Fibroblast of skin of back (primary cell): ENCODE measurements at places on chromosomes 13 and 19.

DNA sequence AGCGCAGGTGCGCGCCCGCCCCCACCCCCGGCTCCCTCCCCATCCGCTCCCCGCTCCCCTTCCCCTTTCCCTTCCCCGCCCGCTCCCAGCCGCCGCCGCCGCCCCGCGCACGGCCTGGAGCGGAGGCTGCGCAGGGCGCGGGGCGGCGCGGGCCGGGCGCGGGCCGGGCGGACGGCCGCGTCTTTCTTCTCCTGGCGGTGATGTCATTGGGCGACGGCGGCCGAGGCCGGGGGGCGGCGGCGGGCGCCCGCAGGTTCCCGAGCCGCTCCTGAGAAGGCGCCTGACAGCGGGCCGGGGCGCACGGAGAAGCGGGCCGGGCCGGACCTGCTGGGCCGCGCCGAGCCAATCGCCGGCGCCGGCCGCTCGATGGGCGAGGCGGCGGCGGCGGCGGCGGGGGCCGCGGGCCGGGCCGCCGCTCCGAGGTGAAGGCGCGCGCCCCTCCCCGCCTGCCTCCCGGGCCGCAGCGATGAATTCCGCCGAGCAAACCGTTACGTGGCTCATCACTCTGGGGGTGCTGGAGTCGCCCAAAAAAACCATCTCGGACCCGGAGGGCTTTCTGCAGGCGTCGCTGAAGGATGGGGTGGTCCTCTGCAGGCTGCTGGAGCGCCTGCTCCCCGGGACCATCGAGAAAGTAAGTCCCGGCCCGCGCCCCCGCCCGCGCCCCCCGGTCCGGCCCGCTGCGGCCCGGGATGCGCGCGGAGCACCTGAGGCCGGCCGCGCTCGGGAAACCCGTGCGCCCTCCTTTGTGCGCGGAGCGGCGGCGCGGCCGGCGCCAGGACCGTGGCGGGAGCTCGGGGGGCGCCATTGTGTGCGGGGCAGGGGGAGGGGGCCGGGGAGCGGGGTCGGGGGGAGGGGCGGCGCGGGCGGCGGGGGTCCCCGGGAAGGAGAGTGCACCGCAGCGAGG, at the start of gene ARHGEF7:
TSS of gene ARHGEF7 (plus strand) at position 250 of the 904 bp plus-strand sequence. CDS start at position 467, 217 bp downstream.
- DNase-seq, result peak; percentile 26

GRCh38 chr13:65095161-65096082, 2134.7 kb downstream of the PCDH9 start:
- no peak for DNase-seq

DNA sequence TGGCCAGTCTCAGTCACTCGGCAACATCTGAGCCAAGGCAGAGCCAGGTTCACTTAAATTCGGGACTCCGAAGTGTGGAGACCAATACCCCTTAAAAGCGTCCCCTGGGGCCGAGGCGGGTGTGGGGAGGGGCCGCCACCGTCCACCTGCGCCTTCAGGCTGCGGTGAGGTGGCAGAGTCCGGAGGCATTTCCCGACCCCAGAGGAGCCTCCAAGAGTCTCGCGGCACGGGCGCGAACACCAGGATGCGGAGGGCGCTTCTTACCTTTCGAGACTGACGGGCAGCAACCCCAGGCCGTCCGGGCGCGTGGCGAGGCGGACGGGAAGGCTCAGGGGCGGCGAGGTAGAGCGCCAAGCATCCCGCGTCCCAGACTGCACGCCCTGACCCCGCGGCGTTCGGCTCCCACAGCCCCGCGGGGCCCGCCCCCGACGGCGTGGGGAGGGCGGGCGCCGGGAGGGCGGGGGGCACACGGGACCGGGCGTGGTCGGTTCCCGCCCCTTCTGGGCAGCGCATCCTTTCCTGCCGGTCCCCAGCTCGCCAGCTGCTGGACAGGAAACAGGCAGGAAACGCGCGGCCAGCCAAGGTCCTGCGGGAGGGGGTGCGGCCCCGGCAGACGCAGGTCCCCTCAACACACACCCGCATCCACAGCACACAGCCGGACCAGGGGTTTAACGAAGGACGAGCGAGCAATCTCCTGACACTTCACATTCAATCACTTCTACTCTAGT, at the start of gene THSD1:
TSS of gene THSD1 (minus strand) at position 406 of the 728 bp plus-strand sequence. CDS start 3,572 bp downstream, outside the sequence.
- peak; percentile 26 for DNase-seq

- peak; percentile 87 for DNase-seq
Measured at GRCh38 chr13:113976711-113977684, 3.1 kb upstream of the C13orf46 start.

- no peak for DNase-seq
Measured at GRCh38 chr13:52808842-52809219, 39.6 kb downstream of the PCDH8 start.

- peak; percentile 22 for DNase-seq
Measured at GRCh38 chr19:3670796-3671679, 29.2 kb downstream of the PIP5K1C start.

- no peak for DNase-seq
Measured at GRCh38 chr19:628168-628567, 5.2 kb downstream of the POLRMT start.

DNA sequence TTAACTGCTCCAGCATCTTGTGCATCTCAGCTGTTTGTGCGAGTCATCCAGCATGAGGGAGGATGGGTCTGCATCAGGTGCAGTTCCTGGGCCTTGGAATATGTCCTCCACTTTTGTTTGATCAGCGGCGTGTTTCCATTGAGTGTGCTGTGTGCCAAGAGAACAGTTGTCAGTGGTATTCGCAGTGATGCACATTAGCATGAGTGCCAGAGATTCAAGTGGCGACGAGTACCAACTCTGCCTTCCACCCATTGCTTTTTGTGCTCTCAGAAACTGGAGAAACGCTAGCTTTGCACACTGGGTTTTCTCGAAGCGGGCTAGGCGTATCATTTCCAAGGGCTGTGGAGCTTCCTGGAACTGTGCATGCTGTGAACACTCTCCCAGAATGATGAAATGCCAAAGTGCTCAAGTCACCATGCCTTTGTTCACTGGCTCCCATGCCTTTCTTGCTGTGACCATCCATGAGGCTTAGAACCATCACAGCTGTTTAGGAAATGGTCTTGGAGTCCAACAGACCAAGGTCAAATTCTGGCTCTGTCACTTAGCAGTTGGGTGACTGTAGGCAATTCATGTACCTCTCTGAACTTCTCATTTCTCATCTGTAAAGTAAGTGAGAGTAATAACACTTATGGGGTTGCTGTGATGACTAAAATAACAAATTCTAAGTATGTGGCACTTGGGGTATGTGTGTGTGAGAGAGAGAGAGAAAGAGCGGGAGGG, 18.4 kb downstream of the LRCH1 start:
- peak; percentile 88 for DNase-seq
